ENCODE measurements at places on chromosomes 5 and 9. TPM values are rescaled to one million over a fixed set of nuclear protein-coding genes. Genes with fewer than 3 reads are reported as not detected.

SELENOP gene
- 0.20 TPM for total RNA-seq

LHX2 gene
- total RNA-seq: not detected

LTC4S gene
- total RNA-seq: 1.7 TPM

SPINK13 gene
- total RNA-seq: not detected

SNCAIP gene
- total RNA-seq: 2.6 TPM

IFNB1 gene
- total RNA-seq: not detected

CCDC192 gene
- not detected for total RNA-seq

TMEM141 gene
- total RNA-seq: 32.5 TPM

GPRIN1 gene
- total RNA-seq: 2.1 TPM

DNA sequence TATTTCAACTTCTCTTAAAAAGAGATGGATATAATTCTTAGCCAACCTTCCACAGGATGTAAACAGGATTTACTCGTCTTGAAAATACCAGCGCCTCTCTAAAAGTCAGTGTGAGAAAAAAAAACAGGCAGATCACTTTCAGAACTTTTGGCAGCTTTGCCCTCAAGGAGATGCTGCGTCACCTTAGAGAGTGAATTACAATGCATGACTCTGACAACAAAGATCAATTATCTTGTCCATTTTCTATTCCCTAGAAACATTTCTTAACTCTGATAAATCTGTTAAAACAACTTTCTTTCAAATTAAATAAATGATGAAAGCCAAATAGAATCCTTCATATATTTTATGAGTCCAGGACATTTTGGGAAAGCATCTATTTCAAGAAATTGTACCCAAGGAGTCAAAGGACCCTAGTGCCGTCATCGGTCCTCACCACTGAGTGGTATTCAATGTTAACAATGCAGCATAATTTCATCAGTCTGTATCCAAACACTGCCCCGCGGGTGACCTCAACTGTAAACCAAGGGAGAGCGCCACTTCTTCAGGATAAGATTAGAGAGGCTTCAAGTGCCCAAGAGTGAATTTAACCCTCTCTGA lies 536.0 kb downstream of the PDE4D start:
- peak overlapping the region; percentile 3 for H3K4me3 ChIP-seq
- no peak for DNase-seq
- no peaks in the 10 kb centered on the region for H3K27me3 ChIP-seq
- H3K4me1 ChIP-seq: peaks cover 40% of the 10 kb centered on the region
- H3K36me3 ChIP-seq: no peaks in the 10 kb centered on the region

- DNase-seq: peak; percentile 14
- no peaks in the 10 kb centered on the region for H3K27me3 ChIP-seq
- H3K4me1 ChIP-seq: peaks cover 10% of the 10 kb centered on the region
- no peak overlapping the region for H3K27ac ChIP-seq
These were observed 92.1 kb downstream of the CRB2 start for GRCh38 chr9:123447934-123448646.

DNA sequence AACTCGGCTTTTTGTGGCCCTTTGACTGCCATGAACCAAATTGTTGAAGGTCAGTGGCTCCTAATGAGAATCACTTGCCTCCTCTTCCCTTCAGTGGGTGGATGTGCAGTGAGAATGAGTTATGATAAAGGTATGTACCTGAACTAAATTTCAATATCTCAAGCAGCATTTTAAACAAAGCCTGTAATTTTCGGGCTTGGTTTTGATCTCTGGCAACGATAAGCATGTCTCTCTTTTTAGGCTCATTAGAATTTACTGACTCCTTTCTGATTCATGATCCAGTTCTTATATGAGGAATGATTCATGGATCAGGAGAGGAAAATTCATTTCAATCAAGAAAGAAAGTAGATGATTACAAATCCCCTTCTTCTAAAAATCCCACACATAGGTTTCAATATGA lies 305.5 kb downstream of the ARRDC3 start:
- no peaks in the 10 kb centered on the region for H3K27me3 ChIP-seq
- no peaks in the 10 kb centered on the region for H3K36me3 ChIP-seq
- peaks cover 35% of the 10 kb centered on the region for H3K4me1 ChIP-seq
- H3K4me3 ChIP-seq: no peak overlapping the region

DNA sequence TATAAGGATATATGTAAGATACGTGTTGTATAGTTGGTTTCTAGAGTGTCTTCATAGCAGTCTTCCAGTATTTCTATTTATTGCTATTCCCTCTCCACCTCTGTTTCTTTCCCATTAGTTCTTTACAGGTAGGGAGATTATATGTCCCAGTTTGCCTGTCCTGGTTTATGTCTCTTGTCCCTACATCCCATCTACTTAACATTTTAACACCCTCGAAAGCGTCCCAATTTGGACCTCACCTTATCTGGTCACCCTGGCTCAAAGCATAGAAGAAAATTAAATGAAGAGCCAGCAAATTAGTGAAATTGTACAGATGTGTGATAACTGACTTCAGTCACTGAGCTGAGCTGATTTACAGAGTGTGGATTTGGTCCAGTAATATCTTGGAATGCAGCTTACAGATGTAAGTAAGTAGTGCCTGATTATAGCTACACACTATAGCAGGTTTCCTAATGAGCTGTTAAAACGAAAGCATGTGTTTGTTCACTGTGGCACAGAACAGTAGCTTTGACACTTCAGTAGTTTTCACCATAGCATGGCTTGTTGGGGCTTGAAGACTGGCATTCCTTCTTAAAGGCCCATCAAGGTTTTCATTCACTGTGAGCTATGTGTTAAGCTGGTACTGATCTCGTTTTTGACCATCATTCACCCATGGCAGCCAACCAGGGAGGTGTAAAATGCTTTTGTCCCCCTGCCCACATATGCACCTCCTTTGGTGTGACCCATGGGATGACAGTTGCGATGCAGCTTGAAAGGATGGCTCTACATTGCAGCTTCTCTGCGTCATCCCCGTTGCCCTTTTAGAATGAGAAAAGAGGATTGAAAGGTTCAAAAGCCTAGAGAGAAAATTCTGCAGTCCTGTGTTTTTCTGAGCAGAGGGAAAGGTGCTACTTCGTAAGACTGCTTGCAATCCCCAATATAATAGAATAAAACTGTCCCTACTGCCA lies 192.1 kb upstream of the DMRT1 start:
- no peak overlapping the region for H3K4me3 ChIP-seq
- no peaks in the 10 kb centered on the region for H3K27me3 ChIP-seq
- H3K27ac ChIP-seq: no peak overlapping the region
- no peak for DNase-seq

DNA sequence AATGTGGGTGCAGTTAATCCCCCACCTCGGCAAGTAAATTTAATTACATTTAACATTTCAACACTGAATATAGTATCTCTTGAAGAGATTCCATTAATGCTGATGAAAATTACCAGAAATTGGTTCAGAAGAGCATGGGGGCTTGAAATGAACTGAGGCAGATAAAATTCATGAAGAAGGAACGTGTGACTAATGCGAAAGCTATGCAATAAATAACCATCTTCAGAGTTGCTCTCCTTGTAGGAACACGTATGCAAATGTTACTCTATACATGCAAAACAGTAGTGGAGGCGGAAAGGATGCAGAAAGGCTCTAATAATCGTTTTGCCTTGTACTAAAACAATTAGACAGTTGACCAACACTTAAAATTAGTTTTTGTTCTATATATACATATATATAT lies 320.2 kb downstream of the CTNND2 start:
- no peak for DNase-seq
- no peak overlapping the region for H3K4me3 ChIP-seq
- peaks cover 3% of the 10 kb centered on the region for H3K27me3 ChIP-seq
- H3K4me1 ChIP-seq: peaks cover 3% of the 10 kb centered on the region
- no peak overlapping the region for H3K27ac ChIP-seq
- no peaks in the 10 kb centered on the region for H3K36me3 ChIP-seq

DNA sequence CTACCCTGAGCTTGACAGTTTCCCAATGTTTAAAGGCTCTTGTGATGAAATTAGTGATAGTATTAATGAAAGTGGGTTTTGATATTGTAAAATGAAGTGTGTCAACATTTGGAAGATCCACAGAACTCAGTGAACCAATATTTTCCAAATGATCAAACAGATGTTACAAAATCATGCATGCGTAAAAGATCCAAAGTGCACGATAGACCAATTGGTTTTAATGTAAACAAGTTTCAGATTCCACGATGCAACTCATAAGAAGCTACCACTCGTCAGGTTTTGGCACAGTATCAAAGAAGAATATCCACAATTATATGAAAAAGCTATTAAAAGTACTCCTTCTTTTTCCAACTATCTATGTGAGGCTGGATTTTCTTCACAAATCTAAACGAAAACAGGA lies 82.3 kb downstream of the SLC38A9 start:
- H3K4me1 ChIP-seq: peaks cover 21% of the 10 kb centered on the region
- H3K4me3 ChIP-seq: no peak overlapping the region
- no peaks in the 10 kb centered on the region for H3K27me3 ChIP-seq
- H3K36me3 ChIP-seq: peaks cover 6% of the 10 kb centered on the region
- no peak for DNase-seq
- H3K27ac ChIP-seq: no peak overlapping the region

- H3K36me3 ChIP-seq: peaks cover 5% of the 10 kb centered on the region
- no peak overlapping the region for H3K27ac ChIP-seq
- no peak overlapping the region for H3K4me3 ChIP-seq
- H3K27me3 ChIP-seq: no peaks in the 10 kb centered on the region
- H3K4me1 ChIP-seq: peaks cover 2% of the 10 kb centered on the region
These were observed 7.5 kb upstream of the CTNNAL1 start for GRCh38 chr9:109020581-109021511.

- H3K27ac ChIP-seq: no peak overlapping the region
- peaks cover 1% of the 10 kb centered on the region for H3K27me3 ChIP-seq
- no peak overlapping the region for H3K4me3 ChIP-seq
- DNase-seq: no peak
These were observed 385.2 kb upstream of the KLF4 start for GRCh38 chr9:107874591-107875369.

DNA sequence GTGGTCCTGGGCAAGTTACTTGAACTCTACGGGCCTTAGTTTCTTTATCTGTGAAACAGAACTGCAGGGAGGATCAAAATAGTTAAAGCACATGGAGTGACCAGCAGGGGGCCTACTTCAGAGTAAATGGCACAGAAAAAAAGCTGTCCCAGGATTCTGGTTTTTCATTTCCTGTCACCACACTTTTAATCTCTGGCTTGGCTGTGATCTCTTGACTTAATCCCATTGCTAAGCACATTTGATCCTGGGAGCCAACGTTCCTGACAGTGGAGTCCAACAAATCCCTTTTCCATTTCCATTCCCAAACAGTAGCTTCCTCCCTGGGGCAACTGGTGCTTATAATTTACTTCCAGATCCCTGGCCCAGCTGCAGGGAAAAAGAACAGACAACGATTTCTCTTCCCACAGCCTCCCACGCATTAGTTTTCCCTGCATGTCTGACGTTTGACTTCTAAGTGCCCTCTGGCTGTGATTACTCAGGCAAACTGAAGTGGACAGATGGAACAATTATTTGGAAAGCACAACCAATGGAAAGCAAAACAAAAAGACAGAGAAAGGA lies 136.5 kb upstream of the STK32A start:
- no peak overlapping the region for H3K4me3 ChIP-seq
- H3K27me3 ChIP-seq: peaks cover 3% of the 10 kb centered on the region
- H3K36me3 ChIP-seq: no peaks in the 10 kb centered on the region
- no peak for DNase-seq
- H3K27ac ChIP-seq: no peak overlapping the region

- H3K27ac ChIP-seq: no peak overlapping the region
- H3K4me1 ChIP-seq: peaks cover 10% of the 10 kb centered on the region
- peak overlapping the region; percentile 45 for H3K4me3 ChIP-seq
- H3K27me3 ChIP-seq: peaks cover 2% of the 10 kb centered on the region
These were observed 23.1 kb upstream of the HMCN2 start for GRCh38 chr9:130242270-130243014.

DNA sequence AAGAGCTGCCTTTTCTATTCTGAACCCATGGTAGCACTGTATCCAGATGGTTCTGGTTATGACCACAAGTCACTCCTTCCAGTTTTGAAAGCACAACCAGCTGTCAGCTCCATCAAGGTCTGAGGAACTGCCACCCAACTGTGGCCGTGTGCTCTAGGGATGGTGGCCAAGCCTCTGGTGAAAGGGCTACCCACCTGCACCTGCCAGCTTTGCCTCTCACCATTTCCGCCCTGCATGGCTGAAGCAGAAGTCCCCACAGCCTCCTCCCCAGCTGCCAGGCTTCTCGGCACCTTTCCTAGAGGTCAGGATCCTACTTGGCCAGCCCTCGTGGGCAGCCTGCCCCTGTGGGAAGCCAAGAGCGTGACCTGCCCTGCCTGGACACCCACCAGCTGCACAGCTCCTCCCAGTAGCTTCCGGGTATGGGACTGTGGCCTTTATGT lies 16.8 kb downstream of the SEMA5A start:
- no peak for DNase-seq
- peaks cover 13% of the 10 kb centered on the region for H3K36me3 ChIP-seq
- no peak overlapping the region for H3K4me3 ChIP-seq
- peaks cover 41% of the 10 kb centered on the region for H3K4me1 ChIP-seq

DNA sequence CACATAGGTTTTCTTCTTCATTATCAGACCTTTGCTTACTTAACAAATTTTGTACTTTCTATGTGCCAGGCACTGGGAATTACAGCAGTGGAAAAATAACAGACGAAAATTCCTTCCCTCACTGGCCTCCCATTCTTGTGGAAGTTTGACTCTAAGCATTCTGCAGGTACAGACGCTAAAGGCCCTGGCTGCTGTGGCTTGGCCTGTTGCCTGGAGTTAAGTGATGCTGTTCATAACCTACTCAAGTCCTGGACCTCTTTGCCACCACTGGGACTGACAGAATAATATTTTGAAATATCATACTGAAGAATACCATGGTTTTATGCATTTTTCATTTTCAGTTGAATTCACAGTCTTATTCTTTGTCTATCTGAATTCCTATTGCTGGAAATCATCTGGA lies 97.3 kb upstream of the SPATA31C2 start:
- H3K4me1 ChIP-seq: peaks cover 23% of the 10 kb centered on the region
- no peak overlapping the region for H3K4me3 ChIP-seq
- no peaks in the 10 kb centered on the region for H3K27me3 ChIP-seq
- H3K27ac ChIP-seq: no peak overlapping the region
- DNase-seq: no peak
- no peaks in the 10 kb centered on the region for H3K36me3 ChIP-seq

DNA sequence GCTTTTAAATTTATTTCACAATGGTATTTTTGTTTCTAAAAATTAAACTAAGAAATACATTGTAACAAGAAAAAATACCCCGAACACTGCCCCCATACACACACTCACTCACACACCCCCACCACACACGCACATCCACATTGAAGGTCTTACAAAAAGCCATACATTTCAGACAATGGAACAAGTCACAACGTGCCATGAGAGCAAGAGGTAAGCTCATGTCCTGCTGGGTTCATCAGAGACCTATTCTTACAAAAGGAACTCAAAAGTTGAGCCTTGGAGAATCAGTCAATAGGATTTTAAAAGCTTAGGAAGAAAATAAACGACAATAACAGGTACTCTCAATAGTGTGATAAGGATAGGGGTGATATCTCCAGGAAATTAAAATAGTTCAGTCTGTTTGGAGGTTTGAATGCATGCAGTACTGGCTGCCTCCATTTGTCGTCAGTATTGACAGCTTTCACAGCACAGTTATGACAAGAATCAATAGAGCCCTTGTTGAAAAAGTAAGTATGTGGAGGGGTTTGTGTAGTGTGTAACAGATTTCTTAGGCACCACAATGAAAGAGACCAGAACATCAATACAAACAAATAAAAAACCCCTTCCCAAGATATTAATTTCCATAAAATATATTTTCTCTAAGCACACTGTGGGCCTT lies 1826.2 kb upstream of the CDH6 start:
- H3K4me3 ChIP-seq: no peak overlapping the region
- peaks cover 4% of the 10 kb centered on the region for H3K27me3 ChIP-seq
- H3K36me3 ChIP-seq: no peaks in the 10 kb centered on the region
